ENCODE measurements at places on chromosomes 7 and 10.
A peak's percentile ranks its signal among the peaks of the same experiment; 100 is the strongest.

GRCh38 chr7:98921608-98922372, 43.5 kb downstream of the TRRAP start:
- peak; percentile 44 for DNase-seq

GRCh38 chr7:41777894-41778596, 75.2 kb upstream of the INHBA start:
- DNase-seq = no peak

GRCh38 chr10:33478089-33478674, 143.7 kb upstream of the NRP1 start:
- no peak for DNase-seq

GRCh38 chr10:26457088-26457487, 18.9 kb downstream of the APBB1IP start:
- no peak for DNase-seq

- peak; percentile 82 for DNase-seq
These were observed 917 bp downstream of the ZNF365 start for GRCh38 chr10:62374862-62375710.

DNA sequence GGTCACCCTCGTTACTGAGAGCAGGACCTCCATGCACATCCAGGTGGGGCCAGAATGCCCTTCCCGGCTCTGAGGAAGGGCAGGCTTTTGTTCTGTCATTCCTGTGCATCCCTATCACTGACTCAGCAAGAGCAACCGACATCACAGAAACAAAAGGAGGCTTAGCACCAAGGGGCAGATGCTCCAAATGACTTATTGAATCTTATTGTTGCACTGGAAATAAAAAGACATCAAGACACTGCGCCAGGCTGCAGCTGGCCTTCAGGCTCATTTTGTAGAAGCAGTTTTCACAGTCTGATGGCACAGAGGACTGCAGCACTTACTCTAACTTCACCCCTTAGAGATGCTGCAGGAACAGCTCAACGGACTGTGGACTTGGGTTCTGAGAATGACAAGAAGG, 126.4 kb downstream of the PAXIP1 start:
- no peak for DNase-seq

GRCh38 chr7:3605222-3605621, 304.2 kb downstream of the SDK1 start:
- no peak for DNase-seq

DNA sequence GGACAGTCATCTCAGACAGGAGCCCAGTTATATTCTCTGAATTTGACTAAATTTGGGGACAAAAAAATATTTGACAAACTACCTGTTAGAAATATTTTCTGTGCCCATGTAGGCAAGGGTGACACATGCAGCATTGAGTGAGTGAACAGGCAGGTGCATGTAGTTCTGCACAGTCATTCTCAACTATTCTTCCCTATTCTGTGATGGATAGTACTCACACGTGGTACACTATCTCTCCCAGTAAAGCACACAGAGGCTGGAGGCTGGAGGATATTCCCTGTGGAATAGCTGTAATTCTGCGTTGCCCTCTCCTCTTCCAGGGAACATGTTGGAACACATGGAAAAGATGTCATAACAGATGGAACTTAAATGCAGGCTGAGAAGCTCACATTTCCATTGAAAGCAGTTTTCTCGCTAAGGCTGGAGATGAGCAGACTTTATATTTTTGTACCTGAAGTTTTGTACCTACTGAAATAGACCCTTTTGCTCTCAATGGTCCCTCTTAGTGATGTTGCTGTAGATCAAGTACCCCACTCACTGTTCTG, 75.0 kb downstream of the GPR141 start:
- peak; percentile 30 for DNase-seq

GRCh38 chr7:96521068-96521894, 188.4 kb downstream of the SEM1 start:
- DNase-seq = no peak

DNA sequence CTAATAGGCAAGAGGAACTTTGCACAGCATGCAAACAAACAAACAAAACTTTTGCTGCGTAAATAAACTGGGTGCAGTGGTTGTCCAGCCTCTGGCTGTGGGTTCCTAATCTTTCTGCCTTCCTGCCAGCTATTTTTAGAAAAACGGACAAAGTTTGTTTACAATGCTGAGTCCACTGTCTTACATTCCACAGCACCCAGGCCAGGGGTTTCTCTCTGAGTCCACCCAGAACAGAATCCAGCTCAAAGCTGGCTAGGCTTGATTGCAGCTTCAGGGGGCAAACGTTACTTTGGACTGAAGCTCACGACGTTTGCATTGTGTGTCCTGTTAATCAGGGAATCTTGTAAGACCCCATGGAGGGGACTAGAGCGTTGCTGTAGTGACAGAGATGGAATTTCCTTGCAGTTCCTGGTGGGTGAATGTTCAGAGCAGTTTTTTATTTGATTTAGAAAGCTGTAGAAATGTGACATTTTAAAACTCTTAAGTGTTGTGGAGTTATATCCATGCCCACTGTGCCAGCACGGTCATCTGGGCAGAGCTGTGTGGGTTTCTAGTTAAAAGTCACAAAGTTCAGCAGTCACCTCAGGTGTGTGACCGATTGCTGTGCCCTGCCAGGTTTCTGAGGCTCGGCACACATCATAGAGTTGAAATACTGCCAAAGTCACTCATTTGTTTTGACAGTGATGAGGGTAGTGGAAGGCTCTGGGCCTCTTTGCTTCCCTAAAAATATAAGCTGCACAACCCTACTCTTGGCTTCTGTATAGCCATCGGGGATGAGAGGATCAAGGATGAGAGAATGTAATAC, 247.0 kb downstream of the STK31 start:
- no peak for DNase-seq

GRCh38 chr10:22714479-22715289, at the start of gene PIP4K2A:
TSS of gene PIP4K2A (minus strand) at chr10:22714578. CDS start at chr10:22714326, 252 bp downstream.
- peak; percentile 96 for DNase-seq

DNA sequence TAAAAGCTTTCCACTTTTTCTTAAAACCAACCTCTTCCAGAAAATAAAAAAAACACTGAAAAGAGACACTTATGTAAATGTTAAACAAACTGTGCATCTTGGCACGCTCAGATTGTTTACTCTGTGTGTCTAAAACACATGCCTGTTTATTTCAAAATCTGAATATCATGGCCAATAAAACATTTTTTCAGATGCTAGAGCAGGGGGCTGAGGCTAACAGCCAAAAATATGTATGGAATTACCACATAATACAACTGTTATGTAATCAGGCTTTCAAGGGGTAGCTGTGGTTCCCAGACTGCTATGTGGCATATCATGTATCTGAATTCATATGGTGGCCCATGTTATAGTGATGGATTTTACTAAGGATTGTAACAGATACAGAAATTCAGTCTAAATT, 130.4 kb downstream of the HIBADH start:
- DNase-seq = no peak

DNA sequence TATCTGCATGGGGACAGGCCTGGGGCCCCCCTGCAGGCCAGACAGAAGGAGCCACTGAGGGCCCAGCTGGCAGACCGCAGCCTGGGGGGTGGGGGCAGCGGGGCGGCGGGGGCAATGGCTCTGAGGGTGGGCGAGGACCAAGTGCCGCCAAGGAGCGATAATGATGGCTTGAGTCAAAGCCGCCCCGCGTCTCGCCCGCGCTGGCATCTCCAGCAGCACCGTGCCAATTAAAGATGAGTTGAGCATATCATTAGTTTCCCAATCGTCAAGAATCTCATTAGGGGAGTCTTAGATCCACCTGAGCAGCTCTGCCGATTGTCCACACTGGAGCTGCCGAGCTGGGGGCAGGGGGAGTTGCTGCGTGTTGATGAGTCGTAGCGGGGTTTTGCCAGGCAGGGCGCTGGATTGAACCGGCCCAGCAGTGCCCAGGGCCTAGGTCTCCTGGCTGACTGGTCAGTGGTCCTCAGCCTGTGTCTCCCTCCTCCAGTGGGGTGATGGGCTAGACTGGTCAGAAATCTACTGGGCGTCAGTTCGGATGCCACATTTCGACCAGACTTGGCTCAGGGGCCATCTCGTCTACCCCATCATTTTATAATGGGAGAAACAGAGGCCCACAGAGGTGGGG, 41.0 kb upstream of the PSMG3 start:
- DNase-seq = no peak

DNA sequence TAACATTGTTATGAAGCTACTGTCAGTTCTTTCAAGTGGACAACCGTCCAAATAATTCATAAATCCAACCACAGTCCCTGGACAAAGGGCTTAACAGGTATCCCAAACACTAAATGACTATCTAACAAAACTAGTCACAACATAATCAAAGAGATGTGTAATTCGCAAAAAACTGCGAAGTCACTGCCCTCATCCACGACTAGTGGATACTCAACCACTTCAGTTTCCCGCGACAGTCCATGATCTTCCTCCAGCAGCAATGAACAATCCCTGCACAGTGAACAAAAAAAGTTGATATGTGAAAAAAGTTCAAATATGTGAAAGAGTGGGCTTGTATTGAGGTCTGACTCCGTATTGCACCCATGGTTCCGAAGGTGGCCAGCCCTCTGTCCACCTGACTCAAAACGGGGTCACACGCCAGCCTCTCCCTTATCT, 287 bp downstream of the DCLRE1A start:
- DNase-seq = peak; percentile 82

- DNase-seq = peak; percentile 89
These were observed 7.8 kb downstream of the LIPM start for GRCh38 chr10:88810196-88810961.

- no peak for DNase-seq
These were observed 153.6 kb downstream of the CACNB2 start for GRCh38 chr10:18293536-18294510.

DNA sequence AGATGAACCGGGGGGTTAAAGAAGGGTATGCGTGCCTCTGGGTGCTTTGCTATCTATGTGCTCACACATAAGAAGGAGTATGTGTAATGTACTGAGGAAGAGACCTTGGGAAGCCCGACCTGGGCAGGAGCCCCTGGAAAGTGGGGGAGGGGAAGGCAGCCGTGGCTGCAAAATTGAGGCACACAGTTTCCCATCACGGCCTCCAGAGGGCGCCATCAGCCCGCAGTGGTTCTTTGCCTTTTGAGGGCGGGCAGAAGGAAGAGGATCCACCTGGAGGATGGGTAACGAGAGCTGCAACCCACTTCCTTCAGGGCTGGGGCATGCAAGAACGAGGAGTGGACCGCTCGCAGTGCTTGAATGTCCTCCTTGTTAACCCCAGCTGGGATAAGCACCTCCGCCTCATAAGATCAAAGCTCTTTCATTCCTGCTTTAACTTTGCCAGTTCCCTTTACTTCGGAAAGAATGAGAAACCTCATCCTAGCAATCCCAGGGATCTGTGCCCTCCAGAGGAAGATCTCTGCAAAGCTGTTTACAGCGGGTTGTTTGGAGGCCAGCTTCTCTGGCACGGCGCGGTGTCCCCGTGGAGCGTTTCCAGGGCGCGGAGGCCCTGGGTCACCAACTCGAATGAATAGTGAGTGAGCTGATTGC, 77.9 kb downstream of the PCGF5 start:
- peak; percentile 92 for DNase-seq

Data from DMS53 (cell line).